ENCODE measurements at places on chromosomes 2 and 18.

- peak; percentile 20 for DNase-seq
These were observed 148.5 kb downstream of the FMNL2 start for GRCh38 chr2:152483276-152484063.

DNA sequence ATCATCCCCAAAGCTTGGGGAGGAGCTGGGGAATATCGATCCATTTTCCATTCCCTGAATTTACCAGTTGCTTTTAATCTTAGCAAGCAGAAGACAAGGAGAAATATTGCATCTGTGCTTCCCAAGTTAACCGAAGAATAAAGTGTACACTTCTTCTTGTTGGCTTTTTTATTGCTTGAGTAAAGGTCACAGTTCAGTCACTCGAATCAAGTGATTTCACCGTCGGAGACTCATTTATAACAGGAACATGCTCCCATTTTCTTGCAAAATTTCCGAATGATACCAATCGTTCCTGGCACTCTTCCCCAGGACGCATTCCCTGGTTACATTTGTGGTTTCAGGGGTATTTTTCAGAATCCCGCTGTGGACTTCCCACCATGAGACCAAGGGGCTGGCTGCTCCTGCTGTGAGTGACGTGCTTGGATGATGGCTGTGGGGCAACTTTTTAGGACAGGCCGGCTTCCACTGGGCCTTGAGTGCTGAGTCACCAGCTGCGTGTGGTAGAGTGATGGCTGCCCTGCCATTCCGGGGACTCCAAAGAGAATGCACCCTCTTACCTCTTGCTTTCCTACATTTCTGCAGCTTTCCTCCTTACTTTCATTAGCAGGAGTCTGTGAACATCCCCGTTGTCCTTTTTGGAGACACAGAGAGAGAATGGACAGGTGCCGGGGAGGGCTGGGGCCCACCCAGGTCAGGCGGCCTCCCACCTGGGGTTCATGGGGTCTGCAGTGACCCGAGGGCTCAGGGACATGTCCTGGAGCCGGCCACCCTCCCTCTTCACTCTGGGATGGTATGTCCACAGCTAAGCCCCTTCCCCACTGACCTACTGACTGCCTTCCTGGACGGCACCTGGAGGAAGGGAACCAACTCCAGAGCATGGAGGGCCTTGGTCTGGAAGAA is 60.7 kb upstream of the HDAC4 start:
- DNase-seq: no peak

DNA sequence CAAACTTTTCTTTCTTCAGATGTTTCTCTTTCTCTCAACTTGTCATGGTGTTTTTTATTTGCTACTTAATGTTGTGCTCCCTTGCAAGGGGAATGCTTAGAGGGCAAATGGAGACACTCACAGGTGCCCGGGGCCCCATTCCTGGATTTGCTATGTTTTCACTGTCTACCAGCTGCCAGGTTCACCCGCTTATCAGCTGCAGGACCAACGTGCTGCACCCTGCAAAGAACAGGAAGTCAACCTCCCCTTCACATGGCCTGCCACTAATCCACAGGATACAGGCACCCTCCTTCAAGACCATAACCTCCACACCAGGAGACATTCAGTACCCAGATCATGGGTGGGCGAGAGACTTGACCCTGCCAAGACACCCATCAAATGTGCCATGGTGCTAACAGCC is 237.6 kb upstream of the STON1 start:
- no peak for DNase-seq

DNA sequence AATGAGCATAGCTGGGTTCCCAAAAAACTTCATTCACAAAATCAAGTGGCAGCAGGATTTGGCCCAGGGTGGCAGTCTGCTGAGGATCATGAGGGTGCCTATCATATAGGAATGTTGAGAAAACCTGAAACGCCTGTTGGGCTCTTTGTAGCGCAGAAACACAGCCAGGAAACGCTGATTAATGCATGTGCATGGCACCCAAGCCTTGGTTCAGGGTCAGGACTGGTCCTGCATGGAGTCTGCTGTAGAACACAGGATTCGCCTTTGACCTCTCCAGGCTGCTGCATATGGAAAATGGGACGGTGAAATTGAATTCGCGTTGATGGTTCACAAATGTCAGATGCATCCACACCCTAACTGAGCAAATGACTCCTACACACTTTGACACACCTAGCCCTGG is 227.9 kb upstream of the COPS8 start:
- no peak for DNase-seq

GRCh38 chr2:29811378-29811777 is 110.0 kb downstream of the ALK start:
- DNase-seq: no peak

DNA sequence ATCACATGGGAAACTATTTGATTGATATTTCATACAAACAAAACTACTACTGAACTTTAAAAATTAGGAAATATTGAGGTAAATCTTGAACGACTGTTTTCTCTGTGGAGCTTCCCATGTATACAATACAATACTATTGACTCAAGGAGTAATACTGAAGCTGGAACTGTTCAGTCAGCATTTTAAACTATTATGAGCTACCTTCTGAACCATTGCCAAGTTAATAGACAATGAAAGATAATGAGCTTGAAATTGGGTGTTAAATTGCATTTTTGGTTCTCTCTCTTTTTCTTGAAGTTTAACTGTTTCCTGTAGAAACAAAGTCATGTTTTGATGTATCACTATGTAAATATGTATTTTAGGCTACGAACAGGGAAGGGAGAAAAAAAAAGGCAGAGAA is 569.2 kb downstream of the ZEB2 start:
- DNase-seq: no peak

DNA sequence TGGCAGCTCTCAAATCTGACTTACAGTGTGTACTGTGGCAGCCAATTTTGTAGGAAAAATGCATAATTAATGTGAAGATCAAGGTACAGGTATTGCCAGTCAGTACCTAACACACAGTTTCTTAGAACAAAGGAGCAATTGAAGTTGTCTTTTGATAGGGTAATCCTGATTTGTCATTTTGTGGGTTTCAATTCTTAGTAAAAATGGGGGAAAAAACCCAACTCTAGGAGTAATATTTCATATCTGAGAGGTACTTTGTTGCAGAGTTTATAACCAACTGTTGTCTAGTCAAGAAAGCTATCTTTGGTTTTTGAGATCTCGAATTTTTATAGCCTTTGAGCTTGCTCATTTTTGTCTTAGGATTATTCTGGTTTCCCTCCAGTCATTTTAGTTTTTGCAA is 16.1 kb downstream of the SPATS2L start:
- no peak for DNase-seq

GRCh38 chr18:11976315-11977152 is 4.8 kb upstream of the IMPA2 start:
- peak; percentile 63 for DNase-seq

DNA sequence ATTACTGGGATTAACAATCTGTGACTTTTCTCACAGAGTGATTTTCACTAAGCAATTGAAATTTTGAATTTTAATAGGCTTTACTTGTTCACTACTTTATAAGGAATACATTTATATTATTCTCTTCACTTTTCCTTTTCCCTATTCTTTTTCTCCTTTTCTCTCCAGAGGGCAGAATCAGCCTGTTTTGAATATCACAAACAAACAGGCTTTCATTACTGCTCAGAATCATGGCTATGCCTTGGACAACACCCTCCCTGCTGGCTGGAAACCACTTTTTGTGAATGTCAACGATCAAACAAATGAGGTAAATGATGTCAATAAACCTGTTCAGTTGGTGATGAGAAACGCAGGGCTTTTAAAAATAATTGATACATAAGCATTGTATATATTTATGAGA is 35.3 kb downstream of the CPS1 start:
- no peak for DNase-seq

DNA sequence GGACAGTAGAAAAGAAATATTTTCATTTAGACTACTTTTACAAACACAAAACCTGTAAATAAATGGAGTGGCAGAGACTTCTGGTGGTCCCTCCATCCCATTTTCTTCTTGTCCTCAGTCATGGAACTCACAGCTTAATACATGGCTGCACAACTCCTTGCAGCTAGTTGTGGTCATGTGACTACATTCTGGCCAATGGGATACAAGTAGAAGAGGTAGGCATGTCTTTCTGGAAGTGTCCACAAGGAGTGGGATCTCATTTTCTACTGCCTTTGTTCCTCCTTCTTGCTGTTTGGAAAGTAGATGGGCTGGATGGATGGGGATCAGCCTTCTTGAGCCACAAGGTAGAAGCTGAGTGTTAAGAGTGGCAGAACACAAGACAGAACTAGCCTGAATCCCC is 555.8 kb downstream of the SATB2 start:
- no peak for DNase-seq

GRCh38 chr2:13768274-13768673 is 864.2 kb upstream of the LRATD1 start:
- no peak for DNase-seq

DNA sequence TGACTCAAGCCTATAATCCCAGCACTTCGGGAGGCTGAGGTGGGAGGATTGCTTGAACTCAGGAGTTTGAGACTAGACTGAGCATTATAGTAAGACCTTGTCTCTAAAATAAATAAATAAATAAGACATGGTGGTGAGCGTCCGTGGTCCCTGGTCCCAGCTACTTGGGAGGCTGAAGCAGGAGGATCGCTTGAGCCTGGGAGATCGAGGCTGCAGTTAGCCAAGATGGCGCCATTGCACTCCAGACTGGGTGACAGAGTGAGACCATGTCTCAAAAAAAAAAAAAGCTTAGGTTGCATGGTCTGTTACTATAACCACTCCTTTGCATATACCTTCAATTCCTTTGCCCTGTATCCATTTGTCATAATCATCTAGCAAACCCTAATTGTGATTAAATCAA is 3.7 kb downstream of the CYP20A1 start:
- no peak for DNase-seq

DNA sequence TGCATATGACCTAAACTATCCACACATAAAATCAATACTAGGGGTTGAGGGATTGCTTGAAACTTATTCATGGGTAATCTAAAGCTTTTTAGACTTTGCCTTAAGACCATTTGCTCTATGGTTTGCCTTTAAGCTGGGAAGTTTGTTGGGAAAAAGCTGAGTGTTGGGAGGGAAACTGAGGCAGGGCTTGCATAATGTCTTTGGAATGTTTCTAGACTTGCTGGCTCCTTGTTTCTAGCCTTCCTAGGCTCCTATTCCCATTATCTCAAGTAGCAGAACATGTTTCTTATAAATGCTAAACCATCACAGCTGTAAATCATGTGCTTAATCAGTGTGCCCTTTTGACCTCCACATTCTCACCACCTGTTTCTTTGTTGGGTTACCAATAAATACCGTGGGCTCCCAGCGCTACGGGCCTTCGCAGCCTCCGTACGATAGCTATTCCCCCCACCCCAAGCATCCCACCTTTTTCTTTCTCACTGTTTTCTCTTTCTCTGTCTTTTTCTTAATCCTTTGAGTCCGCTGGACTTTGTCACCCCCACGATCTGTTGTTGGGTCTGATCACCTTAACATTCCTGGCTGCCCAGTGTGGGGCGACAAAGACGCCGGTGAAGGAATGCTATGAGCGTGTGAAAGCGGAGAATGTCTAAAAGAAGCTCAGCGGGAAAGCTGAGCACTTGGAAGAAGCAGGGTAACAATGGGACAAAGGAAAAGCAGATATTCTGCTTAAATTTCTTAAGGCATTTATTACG is 49.4 kb upstream of the CWC22 start:
- DNase-seq: no peak

GRCh38 chr2:189426886-189427285 is 14.4 kb upstream of the WDR75 start:
- no peak for DNase-seq

GRCh38 chr2:172510088-172510487 is 45.8 kb upstream of the PDK1 start:
- DNase-seq: no peak

DNA sequence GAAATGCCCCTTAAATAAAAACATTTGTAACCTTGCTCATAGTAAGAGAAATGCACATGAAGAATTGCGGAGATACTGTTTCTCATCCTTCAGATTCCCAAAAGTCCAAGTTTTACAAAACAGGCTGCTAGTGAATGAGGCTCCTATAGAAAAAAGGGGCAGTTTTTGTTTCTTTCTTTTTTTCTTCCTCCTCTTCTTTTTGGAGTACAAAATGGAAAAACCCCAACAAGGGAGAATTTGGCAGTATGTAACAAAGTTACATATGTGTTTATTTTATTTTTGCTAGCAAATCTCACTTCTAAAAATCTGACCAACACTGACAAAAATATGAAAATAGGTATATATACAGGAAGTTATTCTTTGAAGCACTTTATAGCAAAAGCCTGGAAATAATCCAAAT is 7.1 kb upstream of the BAZ2B start:
- no peak for DNase-seq

- no peak for DNase-seq
These were observed 25.7 kb downstream of the MBOAT2 start for GRCh38 chr2:8977758-8978157.

DNA sequence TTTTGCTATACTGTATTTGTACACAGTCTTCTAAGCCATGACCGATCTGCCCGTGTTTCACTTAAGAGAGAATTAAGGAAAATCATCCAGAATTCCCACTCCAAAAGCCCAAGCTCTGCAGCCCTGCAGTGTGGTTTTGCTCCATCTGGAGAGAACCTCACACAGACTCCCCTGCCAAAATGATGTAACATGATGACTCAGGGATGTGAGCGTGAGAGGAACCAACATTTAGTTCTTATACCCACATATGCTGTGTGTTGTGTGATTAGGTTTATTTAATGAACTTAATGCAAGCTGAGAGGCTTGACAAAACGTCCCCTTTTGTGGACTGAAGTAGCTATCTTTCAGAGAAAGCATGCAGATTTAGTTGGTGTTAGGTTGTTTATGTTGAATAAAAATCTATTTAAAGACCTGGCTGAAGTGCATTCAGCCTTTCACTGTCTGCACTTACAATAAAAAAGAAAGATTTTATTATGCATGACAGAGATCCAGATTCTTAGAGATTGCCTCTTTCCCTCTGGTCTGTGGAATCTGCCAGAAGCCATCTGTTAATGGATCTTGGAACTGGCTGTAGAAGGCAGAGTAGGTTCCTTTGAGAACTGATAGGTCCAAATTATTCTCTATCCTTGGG is 6.3 kb downstream of the RAB12 start:
- peak; percentile 93 for DNase-seq

GRCh38 chr2:70190418-70191243 is at the start of gene C2orf42:
Gene C2orf42 (minus strand): TSS chr2:70191019. CDS start chr2:70181985, 9,034 bp downstream.
- peak; percentile 97 for DNase-seq

DNA sequence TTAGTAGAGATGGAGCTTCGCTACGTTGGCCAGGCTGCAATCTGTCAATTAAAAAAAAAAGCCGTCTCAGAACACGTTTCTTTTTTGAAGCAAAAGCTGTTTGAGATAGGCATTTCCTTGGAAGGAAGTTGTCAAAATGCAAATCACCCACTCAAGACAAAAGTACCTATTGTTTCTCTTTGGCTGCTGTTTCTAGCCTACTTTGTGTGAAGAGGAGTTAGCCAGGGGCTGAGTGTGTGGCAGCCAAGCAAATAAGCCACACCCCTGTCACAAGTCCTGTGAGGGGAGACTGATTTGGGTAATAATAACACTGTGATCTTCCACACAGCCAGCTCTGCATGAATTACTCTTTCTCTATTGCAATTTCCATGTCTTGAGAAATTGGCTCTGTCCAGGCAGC is 47.4 kb upstream of the CDCA7 start:
- DNase-seq: no peak
